ENCODE measurements at places on chromosomes 7 and 10.

DNA sequence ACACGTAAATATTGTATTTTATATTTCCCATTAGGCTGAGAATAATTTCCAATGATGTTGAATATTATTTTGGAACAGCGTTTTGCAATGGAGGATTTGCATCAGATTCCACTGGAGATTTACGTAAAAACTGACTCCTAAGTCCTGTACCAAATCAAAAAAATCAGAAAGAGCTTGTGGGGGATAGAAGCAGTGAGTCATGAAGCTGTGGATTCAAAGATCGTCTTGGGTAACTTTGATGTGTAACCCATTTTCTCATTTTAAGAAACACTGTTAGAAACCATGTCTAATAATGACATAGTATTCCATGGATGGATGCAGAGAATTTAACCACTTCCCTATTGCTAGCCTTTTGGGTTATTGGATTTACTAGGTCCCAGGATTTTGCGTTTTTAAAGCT is 158.6 kb downstream of the INHBA start:
- DNase-seq: no peak

DNA sequence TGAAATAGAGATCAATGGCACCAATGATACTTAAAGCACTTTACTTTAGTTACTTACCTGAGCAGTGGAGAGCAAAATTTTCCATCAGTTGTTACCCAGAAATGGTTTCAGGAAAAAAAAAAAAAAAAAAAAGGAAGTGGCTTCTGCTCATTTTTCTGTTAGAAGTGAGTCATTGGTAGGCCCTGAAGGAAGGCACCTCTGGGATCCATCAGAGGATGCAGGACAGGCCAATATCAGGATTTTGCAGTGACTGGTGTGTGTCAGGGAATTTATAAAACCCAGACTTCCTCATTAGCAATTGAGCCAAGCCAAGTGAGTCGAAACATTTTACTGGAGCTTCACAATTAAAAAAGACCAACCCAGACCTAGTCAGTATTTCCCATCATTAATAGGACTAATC is 2.3 kb upstream of the SMIM30 start:
- no peak for DNase-seq

- no peak for DNase-seq
Measured at GRCh38 chr7:129940329-129940728, 12.4 kb downstream of the UBE2H start.

GRCh38 chr7:76997381-76998284 is 34.5 kb downstream of the SPDYE17 start:
- no peak for DNase-seq
